Heart left ventricle (tissue), 16 donors: ENCODE measurements at places on chromosomes 1 and 21.

DNA sequence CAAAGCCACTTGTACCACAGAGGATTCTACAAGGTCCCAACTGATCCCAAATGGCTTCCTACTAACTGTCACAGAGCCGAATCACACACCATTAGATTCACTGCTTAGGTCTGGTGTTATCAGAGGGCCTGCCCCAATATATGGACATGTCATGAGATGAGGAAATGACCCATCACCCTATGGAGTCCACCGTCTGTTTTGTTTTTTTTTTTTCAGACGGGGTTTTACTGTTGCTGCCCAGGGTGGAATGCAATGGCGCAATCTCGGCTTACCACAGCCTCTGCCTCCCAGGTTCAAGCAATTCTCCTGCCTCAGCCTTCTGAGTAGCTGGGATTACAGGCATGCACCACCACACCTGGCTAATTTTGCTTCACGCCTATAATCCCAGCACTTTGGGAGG lies 83.8 kb upstream of the ETS2 start:
- no peak for DNase-seq

GRCh38 chr1:58881471-58881994 lies 97.7 kb upstream of the JUN start:
- no peak for DNase-seq

GRCh38 chr1:58406301-58407071 lies 140.0 kb downstream of the OMA1 start:
- DNase-seq = no peak

- no peak for DNase-seq
Observed at GRCh38 chr1:184480736-184481135, 93.9 kb downstream of the C1orf21 start.

DNA sequence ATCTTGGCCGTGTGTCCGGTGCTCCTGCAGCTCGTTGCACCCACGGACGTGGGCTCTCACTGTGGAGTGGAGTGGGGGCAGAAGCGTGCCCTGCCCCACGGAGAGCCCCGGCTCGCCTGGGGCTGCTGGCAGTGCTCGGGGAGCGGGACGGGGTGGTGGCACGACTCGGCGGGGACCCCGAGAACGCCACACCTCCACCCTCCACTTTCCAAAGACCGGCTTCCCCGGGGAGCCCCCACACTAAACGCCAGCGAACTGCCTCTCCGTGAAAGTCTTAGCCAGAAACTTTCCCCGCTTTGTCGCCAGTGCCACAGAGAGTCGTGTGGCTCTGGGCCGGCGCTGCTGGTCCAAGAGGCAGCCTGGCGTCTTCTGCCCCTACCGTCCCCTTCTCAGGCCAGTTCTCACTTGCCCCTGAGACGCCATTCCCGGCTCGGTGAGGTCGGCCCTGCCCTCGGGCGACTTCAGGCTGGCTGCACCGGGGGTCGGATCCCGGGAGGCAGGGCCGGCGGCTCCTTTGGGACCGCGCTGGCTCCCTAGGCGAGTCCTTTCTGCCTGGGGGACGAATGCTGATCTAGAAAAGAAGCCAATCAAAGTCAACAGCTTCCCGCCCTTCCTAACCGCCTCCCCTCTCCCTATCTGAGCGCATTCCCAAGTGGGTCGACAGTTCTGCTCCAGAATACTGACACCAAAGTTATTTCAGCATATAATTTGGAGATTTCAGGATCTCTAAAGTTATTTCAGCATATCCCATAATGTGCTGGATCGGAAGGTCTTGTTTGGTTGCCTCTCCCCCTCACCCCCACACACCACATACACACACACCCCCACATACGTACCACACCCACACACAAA lies 2.6 kb upstream of the SAMD13 start:
- peak; percentile 30 for DNase-seq

- no peak for DNase-seq
Observed at GRCh38 chr1:226772446-226773139, 33.5 kb upstream of the ITPKB start.

- no peak for DNase-seq
Observed at GRCh38 chr1:17667641-17668040, 87.5 kb upstream of the ACTL8 start.

DNA sequence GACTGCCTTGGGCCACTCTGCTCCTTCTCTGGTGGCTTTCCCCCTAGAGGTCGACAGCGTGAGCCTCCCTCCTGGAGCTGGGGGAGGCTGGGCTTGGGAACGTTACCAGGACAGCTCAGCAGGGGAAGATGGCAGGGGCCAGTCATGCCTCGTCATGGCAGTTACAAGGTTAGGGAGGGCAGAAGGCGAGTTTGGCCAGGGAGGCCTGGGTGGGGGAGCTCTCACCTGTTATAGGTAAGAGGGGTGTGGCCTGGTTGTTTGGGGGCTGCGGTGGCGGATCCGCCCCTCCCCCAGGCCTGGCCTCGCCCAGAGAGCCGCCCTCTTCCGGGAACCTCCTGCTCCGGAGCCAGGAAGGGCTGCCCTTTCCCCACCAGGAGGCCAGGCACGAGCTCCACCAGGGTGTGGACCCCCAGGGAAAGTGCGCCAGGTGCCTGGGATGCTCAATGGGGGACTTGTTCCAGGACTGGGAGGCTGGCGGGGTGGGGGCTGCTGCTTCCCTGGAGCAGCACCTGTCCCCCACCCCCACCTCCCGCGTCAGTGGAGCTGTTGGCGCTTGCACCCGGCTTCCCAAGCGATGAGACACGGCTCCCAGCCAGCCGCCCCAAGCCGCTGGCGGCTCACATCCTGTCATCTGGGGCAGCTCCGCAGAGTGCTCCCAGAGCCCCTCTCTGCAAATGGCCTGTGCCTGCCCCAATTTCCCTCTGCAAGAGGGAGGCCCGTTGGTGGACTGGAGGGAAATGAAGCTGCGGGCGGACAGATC lies 23.6 kb upstream of the PKP1 start:
- DNase-seq = peak; percentile 37

GRCh38 chr1:91589437-91589836 lies 88.8 kb downstream of the CDC7 start:
- DNase-seq = no peak

DNA sequence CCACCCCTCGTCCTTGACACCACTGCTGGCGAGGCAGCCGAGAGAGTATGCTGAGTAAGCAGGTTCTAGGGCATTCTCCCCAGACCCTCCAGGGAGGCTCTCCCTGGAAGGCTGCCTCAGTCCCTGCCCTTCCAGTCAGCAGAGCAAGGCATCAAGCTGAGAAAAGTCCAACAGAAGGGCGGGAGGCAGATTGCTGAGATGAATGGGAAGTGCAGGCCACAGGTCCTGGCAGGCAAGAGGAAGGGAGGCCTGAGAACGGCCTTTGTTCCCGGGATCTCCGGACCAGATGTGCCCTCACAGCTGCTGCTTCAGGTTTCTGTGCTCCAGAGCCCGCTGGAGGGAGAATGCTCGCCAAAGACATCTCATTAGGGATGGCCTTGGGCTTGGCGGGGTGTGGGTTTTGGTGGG lies 270.0 kb upstream of the VAMP3 start:
- DNase-seq = no peak

GRCh38 chr21:29187944-29188343 lies 57.5 kb downstream of the MAP3K7CL start:
- no peak for DNase-seq

GRCh38 chr1:111733183-111733991 lies 5.8 kb downstream of the INKA2 start:
- DNase-seq = peak; percentile 86

DNA sequence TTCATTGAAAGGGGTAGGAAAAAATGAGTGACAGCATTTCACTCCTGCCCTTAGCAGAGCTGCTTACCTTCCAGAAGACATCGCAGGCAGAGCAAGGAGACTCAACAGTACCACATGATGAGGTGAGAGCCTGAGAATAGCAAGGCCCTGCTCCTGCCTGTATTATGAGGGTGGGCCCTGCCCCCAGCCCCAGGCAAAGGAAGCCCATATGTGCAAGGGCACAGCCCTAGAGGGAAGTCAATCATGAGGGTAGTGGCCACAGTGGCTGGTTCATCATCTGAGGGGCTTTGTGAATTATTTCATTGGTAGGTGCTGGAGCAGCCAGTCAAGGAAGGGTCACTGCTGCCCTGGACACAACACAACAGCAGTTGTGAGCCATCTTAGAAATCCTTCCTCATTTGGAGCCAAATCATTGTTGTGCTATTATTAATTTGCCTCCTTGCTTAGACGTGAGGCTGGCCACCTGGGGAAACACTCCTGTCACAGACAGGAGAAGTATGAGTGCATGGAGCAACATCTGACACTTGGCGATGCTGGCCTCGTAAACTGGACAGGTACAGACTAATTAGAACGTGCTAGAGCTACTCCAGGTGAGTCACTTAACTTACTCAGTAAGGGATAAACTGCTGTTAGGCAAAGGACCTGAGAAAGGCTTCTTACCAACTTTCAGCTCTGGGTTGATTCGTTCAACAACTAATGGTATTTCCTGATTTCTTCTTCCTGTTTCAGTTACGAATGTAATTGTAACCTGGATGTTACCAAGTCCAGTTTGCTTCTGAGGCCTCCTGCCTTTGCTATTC lies 22.7 kb upstream of the ACBD6 start:
- no peak for DNase-seq

- no peak for DNase-seq
Observed at GRCh38 chr1:17984583-17984982, 123.0 kb upstream of the IGSF21 start.

DNA sequence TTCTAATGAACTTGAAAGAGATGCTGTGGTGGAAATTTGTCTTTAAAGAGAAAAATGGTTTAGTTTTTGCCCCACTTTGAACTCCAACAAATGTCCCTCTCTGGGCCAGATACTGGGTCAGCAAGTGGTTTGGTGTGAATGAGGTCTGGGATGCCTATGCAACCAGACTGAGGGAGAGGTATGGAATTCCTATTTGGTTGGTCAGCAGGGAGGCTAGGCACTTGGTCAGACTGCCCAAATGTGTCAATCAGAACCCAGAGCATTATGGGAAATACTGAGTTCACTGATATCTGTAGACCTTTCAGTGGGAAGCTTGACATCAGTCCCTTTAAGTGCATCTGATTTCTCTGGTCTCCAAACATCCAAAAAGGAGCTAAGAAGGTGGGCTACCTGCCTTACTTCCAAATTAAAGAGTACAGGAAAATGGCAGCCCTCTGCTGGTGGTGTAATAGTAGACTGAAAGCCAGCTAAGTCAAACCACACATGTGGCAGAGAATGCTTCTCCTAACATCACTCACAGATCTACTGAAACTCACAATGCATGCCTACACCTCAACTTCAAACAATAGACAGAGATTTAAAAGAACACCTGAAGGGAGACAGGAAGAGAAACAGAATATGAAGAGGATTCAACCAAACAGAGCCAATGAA lies 510.1 kb downstream of the PLA2G4A start:
- no peak for DNase-seq

GRCh38 chr1:230351983-230352382 lies 74.1 kb downstream of the PGBD5 start:
- DNase-seq = no peak

DNA sequence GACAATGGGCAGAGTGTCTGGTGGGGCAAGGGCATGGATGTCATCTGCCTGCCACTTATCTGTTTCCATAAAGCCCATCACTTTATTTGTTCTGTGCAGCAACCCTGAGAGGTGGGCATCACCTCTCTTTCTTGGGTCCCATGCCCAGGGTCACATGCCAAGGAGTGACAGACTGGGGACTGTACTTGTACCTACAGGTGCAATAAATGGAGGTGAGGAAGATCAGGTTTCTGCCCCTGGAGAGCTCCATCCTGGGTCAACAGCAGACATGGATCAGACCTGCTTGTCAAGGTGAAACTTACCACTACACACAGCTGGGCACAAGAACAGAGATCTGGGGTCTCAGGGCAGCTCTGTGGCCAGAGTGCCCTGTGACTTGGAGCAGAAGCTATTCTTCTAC lies 18.4 kb upstream of the PRDM16 start:
- no peak for DNase-seq

DNA sequence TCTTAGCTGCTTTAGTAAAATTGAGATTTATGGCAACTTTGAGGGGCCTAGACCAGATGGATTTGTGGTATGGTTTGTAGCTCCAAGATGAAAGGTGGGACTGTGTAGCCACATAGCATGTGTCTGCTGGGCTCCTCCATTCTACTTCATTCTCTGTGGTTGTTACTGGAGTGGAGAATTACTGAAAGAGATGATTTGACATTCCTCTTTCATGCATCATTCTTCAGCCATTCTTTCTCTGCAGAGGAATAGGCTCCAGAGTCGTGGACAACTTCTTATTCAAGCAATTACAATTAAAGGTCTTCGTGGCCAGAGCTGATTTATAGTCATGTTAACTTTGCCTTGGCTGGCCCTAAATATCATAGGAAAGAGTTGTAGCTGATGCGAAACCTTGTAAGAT lies 328.9 kb downstream of the PAPPA2 start:
- DNase-seq = no peak

- DNase-seq = peak; percentile 10
Observed at GRCh38 chr1:32501865-32502264, 37.0 kb downstream of the ZBTB8B start.

- DNase-seq = no peak
Observed at GRCh38 chr1:91555074-91555730, 54.6 kb downstream of the CDC7 start.

DNA sequence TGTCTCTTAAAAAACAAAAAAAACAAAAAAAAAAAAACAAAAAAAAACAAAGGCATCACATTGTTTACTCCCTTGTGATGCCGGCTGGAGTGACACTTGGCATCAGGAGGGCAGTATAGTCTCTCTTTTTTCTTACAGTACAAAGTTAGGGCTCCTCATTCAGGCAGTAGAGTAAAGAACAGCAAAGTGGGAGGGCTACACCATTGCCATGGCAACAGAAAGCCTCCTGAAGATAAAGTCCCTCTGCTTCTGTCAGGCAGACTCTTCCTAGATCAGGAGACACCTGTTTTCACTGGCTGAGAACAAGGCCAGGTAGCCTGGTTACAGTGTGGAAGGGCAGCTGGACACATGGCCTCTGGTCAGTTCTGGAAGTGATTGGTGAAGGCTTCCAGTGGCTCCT lies 41.3 kb upstream of the RAB3GAP2 start:
- no peak for DNase-seq

GRCh38 chr1:49171941-49172593 lies 395.4 kb upstream of the BEND5 start:
- no peak for DNase-seq

DNA sequence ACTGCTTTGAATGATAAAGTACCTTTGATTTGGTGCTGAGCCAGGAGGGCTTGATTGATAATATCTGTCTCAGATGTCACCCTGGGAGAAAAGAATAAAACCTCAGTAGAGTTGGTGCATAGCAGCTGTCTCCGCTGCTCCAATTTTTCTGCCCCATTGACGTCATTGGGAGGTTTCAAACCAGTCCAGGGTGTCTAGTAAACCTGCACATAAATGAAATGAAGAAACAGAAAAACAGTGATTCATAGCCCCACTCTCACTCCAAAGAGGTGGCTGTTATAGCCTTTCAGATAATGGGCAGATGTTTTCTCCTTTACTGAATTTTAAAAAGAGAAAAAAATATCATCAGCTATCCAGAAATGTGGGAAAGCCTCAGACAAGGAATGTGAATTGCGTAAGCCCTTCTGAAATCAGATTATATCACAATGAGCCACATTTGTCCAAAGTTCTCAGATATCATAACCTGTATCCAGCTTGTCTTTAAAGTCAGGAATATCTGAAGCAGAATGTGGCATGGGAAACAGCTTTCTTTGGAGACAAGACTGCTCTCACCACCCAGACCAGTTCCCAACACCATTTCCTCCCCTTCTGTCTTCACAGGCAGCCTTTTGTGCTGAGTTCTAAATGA lies 351.3 kb upstream of the SGIP1 start:
- no peak for DNase-seq
